DMS79 (cell line): ENCODE measurements at places on chromosomes 1 and 21.

DNA sequence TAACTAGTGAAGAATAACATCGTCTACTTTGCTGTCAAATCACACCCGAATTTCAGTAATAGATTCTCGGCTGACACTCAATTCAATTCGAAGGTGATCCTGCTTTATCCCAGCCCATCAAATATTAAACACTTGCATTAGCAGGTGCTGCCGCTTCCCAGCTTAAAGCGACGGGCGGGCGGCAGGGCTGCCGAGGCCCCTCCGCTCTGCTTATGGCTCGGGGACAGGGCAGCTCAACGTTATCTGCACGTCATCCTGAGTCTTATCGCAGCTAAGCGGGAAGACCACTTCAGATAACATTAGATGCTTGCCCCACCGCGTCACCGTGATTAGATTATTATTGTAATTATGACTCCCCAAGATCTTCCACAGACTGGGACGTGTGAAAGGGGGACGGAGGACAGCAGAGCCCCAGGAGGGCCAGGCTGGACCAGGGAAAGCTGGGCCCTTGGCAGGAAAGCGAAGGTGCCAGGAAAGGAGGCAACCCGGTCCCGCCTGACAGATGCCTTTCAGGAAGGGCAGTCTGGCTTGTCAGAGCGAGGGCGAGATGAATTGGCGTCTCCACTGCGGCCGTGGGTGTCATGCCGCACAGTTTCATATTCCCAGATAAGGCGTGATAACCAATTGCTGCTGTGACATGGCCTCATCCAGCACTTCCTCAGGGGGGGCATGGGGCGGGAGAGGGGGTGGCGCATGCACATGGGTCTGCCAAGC, 37.0 kb downstream of the DMAP1 start:
- no peak for DNase-seq

- no peak for DNase-seq
These were observed 15.1 kb upstream of the ST6GALNAC3 start for GRCh38 chr1:76059451-76059850.

GRCh38 chr1:45246760-45247159, 40.4 kb upstream of the ZSWIM5 start:
- no peak for DNase-seq

DNA sequence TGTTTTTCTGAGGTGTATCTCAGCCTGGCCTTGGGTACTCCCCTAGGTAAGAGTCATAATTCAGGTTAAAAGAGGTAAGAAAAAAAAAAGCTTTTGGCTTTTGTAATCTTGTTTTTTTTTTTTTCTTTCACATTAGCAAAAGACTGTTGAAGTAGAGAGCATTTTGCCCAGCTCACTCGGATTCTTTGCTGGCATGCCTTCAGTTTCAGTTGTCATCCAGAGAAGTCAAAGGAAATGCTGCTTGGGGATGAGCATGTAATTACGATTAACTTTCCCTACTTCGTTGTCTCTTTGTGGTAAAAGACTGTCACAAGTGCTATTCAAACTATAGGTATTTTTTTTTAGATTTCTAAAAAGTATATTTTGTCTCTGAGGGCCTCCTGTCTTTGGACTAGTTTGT, 6.3 kb downstream of the BACH1 start:
- no peak for DNase-seq

DNA sequence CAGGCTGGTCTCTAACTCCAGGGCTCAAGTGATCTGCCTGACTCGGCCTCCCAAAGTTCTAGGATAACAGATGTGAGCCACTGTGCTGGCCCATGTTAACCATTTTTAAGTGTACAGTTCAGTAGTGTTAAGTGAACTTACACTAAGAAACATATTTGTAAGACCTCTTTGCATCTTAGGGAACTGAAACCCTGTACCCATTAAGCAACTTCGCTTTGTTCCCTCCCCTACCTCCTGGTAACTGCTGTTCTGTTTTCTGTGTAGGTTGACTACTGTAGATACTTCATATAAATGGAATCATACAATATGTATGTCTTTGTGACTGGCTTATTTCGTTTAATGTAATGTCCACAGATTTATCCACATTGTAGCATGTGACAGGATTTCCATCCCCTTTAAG, 11.0 kb downstream of the NUDC start:
- no peak for DNase-seq

GRCh38 chr1:2271211-2271721, 43.1 kb downstream of the SKI start:
- no peak for DNase-seq

DNA sequence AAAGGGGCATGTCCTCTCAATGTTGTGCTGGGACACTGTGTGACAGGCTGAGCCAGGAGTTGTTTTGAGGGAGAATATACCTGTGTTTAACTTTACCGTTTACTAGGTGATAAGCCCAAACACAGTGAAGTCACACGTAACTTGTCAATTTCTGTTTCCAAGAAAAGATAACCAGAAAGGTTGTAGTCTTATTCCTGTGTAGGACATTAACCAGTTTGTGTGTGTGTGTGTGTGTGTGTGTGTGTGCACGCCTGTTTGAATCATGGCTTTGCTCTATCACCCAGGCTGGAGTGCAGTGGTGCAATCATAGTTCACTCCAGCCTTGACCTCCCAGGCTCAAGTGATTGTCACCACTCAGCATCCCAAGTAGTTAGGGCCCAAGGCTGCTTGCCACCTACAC, 83.6 kb downstream of the MRPS6 start:
- no peak for DNase-seq

DNA sequence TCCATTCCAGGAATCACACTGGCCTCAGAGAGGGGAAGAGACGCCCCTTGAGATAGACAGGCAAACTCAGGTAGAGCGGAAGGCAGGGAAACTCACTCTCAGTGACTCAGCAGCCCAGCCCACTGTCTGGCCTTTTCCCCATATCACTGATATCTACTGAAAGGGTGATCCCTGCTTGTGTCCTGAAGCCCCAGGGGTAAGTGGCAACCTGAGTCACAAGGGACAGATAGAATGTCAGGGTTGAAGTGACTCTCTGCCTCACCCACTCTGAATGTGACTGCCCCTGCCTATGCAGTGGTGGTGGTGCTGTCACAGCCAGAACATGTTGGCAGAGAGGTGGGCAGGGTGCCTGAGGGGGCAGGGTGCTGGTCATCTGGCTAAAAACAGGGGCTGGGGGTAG, 157.5 kb upstream of the FGGY start:
- no peak for DNase-seq

DNA sequence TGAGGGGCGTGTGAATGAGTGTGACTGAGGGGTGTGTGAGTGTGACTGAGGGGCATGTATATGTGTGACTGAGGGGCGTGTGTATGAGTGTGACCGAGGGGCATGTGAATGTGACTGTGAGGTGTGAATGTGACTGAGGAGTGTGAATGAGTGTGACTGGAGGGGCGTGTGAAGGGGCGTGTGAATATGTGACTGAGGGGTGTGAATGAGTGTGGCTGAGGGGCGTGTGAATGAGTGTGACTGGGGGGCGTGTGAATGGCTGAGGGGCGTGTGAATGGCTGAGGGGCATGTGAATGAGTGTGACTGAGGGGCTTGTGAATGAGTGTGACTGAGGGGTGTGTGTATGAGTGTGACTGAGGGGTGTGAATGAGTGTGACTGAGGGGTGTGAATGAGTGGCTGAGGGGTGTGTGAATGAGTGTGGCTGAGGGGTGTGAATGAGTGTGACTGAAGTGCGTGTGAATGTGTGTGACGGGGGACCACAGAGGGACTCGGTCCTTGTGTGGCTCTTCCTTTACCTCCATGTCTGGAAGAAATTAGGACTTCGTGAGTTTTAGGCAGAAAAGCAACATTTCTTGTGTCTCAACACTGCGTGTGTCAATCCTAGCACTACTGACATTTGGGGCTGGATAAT, 105.8 kb downstream of the GLIS1 start:
- no peak for DNase-seq

DNA sequence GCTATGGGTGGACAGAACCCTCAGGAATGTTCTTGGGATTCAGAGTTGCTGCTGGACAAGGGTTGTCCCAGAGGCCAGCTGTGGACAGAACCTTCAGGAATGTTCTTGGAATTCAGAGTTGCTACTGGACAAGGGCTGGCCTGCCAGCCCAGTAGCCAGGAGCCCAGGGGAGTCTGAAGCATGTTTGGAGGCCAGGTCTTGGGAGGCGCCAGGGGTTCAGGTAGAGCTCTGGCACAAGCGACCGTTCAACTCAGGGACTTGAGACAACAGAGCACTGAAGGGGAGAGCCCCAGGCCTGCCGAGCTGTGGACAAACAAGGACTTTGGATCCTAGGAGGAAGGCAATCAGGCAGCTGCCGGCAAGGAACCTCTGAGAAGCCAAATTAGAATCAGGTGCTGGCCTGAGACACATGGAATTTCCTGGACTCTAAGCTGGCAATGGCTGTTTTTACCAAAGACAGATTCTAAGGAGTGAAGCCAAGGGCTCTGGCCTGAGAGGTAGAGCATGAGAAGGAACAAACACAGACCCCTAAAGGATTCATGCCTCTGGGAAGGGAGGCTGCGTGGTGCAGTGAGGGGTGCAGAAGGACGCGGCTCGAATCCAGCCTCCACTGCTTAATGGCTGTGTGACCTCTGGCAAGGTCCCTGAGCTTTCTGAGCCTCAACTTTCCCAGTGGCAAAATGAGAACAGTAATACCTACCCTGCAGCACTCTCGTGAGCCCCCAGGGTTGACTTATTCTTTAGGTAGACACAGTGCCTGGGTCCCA, 13.4 kb downstream of the PLA2G5 start:
- DNase-seq = no peak

- peak; percentile 71 for DNase-seq
These were observed 1.2 kb upstream of the ARHGEF16 start for GRCh38 chr1:3453203-3453761.

- DNase-seq = no peak
These were observed 31.9 kb upstream of the DENND1B start for GRCh38 chr1:197807216-197807615.

DNA sequence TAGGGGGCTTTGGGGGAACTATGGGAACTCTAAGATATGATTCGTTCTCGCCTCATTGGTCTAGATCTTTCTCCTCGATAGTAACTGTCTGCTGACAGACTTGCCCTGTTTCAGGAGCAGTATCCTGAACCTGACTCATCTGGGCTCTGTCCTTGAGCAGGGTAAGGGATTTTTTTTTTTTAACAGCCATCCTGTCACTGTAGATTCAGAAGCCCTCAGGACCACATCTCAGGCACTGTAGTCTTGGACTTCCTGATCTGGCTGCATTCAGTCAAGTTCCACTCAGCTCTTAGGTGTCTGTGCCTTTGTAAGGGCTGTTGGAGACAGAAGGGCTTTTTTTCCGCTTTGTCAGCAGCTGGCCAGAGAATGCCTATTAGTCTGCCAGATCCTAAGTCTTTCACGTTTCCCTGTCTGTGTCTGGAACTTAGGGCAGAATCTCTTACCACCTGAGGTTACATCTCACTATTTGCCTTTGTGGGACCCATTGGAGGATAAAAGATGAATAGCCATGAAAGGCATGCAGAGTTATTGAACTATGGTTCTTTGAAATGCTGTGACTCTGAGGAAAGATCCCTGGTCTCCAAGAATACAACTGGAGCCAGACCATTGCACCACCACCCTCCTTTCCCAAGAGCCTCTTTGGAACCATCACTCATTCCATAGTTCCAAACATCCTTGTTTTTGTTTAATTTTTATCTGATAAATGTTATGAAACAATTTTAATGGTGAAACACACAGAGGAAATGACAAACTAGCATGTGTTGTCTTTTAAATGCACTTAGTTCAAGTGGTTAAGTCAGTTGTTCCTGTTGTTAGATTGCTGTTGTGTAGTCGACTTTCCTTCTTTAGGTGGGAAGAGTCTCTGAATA, 49.7 kb upstream of the MACF1 start:
- peak; percentile 97 for DNase-seq

- no peak for DNase-seq
These were observed 2.2 kb upstream of the ATP1A2 start for GRCh38 chr1:160113407-160113806.

DNA sequence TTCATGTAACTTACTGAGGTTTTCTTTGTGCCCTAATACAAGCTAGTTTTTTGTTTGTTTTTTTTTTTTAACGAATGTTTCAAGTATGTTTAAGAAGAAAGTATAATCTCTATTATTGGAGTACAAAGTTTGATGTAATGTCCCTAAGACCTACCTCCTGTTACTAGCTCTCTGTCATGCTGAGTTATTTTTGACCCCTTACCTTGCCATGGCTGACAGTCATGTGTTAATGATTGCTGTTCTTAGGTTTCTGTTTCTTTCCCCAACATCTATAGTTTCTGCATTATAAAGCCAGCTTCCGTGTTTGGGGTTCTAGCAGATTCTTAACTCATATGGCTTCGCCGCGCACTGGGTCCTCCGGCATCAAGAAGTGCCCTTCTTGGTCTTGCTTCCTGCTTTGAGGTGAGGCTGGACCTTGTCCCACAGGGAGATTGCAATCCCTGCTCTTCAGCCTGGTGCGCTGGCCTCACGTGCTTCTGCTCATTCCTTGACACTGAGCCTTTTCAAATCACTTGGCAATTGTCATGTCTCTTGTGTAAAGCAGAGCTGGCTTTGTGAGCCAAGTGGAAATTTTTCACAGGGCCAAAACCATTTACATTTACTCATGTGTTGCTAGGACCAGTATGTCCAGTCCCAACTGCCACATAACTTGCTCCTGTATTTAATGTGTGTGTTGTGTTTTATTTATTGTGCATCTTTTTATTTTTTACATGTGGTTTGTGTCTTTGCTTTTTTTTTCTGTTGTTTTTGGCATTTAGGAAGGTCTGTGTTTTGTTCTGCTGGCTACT, 135.0 kb upstream of the COL6A1 start:
- no peak for DNase-seq

DNA sequence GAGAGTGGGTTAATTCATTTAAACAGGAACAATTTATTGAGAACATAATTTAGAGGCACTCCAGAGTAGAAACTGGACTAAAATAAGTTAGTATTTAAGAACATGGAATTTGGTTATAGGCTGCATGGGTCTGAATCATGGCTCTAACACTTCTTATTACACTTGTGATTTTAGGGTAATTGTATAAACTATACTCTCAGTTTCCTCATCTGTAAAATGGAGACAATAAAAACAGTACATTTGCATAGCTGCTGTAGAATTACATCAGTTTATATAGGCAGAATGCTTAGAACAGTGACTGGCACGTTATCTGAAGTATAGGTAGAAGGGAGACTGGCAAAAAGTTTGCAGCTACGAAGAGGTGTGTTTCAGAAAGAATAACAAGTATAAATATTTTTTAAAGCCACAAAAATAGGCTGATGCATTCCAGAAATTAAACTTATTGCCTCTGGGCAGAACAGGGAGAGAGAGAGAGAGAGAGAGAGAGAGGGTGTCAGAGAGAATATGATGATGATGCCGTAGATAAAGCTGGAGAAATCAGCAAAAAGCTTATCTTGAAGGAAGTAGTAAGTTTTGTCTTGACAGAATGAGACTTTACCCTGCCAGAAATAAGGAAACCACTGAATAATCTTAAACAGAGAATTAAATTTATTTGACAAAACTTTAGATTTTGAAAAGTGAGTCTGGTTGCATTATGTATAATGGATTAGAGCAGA, 8.1 kb upstream of the OR6K3 start:
- DNase-seq = no peak

DNA sequence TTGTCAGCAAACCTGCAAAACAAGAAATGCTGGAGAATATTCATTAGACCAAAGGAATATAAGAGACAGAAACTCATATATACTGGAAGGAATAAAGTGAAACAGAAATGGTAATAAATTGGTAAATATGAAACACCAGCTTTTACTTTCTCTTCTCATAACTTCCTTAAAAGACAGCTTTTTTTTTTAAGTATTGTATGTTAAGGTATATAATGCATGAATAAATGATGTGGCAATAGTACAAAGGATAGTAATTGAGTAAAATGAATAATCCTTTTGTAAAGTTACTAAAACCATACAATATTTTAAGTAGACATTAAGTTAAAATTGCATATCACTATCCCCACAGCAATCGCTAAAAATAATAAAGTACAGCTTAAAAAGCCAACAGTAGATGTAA, 64.8 kb downstream of the TRIM33 start:
- DNase-seq = no peak

- DNase-seq = no peak
These were observed at the start of gene HTR6 for GRCh38 chr1:19664453-19665185. Gene HTR6 (plus strand): TSS chr1:19664875. CDS start chr1:19665754, 879 bp downstream.
